ENCODE measurements at places on chromosomes 2 and 18.

GRCh38 chr18:250685-251084 lies 17.2 kb downstream of the THOC1 start:
- no peak for DNase-seq

- peak; percentile 2 for DNase-seq
These were observed 330.4 kb upstream of the SMIM21 start for GRCh38 chr18:75757951-75758350.

DNA sequence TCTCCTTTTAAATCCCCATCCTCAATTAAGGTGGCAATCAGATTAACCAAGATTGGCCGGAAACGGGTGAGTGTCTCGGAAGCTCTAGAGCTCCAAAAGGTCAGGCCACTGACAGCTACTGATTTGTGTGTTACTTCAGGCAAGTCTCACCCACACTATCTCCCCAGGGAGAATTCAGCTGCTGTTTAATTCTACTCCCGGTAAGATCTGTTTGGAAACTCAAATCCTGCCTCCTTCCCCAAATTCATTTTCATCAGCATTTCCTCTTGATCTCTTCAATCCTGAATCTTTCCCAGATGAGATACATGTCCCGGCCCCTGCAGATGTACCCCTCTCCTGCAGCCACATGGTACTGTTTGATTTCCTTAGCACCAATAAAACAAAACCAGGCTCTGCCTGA lies 34.9 kb downstream of the EFR3B start:
- DNase-seq = no peak

- no peak for DNase-seq
These were observed 100.6 kb upstream of the FN1 start for GRCh38 chr2:215536510-215536909.

DNA sequence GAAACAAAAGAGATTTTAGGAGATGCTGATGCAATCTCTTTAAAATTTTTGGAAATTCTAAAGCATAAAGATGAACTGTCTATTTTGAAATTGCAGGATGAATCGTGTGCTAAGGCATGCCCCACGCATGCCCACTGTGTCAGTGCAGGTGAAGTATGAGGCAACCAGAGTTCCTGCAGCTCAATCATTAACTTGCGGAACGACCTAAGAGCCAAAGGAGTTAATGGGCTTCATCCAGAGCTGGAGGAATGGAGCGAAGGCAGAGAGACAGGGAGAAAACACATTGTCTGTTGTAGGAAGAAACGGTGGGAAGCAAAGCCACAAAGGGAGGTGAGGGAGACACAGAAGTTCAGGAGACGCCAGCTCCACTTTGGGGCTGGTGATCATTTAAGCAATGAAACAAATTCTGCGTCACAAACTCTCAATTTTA lies 265.2 kb downstream of the CCDC85A start:
- no peak for DNase-seq

- DNase-seq = no peak
These were observed 914.8 kb downstream of the DCDC2C start for GRCh38 chr2:4618141-4618540.

GRCh38 chr2:217797165-217797564 lies 205.6 kb downstream of the TNS1 start:
- DNase-seq = peak; percentile 32

Data from MV-4-11 (cell line).